ENCODE measurements at places on chromosomes 16 and 17.

- DNase-seq, result no peak
Observed at GRCh38 chr16:55115506-55115905, 184.8 kb downstream of the IRX5 start.

GRCh38 chr16:72142476-72142875, 29.5 kb downstream of the PMFBP1 start:
- DNase-seq, result no peak

- no peak for DNase-seq
Observed at GRCh38 chr17:82441691-82442487, 8.7 kb downstream of the CYBC1 start.

GRCh38 chr16:54373534-54374520, 87.2 kb upstream of the IRX3 start:
- no peak for DNase-seq

- no peak for DNase-seq
Observed at GRCh38 chr16:1108299-1109252, 12.5 kb upstream of the C1QTNF8 start.

DNA sequence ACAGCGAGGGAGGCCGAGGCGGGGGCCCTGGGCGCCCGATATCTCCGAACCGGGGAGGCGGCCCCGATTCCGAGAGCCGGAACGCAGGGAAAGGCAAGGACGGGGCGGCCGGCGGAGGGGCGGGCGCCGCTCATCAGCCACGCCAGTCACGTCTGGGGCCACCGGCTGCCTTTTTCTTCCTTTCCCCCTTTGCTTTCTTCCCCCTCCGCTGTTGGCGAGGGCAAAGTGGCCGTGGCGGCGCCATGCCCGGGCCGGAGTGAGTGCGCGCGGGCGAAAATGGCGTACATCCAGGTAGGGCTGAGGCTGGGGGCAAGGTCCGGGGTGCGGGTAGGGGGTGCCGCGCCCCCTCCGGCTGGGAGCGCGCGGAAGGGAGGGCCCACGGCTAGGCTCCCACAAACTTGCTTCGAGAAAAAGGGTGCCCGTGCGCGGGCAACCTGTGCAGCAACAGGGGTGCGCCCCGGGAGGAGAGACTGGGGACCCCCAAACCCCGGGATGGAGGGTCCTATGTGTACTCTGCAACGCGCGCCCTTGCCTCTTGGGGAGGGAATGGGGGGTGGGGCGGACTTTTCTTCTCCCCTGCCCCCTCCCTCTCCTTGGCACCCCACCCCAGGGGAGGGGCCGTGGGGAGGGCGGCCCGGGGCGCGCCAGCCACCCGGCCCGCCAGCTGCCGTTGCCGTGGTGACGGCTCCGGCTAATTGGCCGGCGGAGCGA, 486 bp downstream of the SYT17 start:
- DNase-seq, result peak; percentile 76

DNA sequence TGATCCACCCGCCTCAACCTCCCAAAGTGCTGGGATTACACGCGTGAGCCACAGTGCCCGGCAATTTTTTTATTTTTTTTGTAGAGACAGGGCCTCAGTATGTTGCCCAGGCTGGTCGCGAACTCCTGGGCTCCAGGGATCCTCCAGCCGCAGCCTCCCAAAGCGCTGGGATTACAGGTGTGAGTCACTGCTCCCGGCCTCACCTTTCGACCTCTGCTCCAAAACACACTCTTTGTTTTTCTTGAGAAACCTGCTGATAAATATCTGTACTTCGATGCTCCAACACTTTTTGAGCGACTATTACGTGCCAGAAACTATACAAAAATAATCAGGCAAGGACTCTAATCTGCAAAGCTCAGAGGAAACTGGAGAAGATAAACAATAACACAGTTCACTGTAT, 1.0 kb downstream of the MED1 start:
- DNase-seq, result no peak

DNA sequence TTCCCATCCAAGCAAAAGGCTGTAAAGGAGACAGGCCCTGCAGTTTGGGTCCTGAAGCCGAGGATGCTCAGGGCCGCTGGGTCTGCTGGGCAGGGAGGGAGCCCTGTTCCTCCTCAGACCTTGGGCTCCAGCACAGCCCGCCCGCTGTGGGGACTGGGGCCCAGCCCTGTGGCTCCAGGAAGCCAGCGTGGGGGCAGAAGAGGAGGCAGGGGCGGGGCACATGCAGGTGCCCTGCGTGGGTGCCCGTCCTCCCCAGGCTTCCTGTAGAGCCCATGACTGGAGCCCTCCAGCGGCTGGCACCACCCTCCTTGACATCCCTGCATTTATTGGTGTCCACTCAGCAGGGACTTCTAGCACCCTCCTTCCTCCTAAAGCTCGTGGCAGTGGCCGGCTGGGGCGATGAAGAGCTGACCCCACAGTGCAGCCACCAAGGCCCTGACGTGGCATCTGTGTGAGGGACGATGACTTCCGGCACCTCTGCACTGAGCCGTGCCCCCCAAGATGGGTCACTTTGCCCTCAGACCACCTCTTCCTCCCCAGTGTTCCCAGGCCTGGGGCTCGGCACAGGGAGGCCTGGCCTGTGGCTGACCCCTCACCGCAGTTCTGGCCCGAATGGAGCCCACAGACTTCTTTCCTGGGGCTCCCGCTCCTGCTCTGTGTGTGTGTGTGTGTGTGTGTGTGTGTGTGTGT, 9.9 kb downstream of the PRSS27 start:
- DNase-seq, result no peak

All from NCI-H1436 (cell line).